NCI-H460 (cell line): ENCODE measurements at places on chromosomes 4 and X.

DNA sequence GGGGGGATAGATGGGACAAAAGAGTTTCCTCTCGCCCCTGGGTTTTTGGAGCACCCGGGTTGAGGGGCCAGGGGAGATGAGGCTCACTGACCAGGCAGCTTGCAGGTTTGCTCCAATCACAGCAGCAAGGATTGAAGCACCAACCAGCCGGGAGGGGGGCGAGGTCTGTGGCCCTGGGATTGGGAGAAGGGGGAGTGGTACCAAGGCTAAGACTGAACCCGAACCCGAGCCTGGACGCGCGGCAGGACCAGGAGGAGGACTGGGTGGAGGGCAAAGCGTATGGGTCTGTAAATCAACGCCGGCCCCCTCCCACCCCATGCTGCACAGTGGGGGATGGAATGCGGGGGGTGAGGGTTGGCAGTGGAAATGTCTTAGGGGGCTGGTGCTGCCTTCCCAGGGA lies 3.5 kb downstream of the SOX3 start:
- no peak for DNase-seq

DNA sequence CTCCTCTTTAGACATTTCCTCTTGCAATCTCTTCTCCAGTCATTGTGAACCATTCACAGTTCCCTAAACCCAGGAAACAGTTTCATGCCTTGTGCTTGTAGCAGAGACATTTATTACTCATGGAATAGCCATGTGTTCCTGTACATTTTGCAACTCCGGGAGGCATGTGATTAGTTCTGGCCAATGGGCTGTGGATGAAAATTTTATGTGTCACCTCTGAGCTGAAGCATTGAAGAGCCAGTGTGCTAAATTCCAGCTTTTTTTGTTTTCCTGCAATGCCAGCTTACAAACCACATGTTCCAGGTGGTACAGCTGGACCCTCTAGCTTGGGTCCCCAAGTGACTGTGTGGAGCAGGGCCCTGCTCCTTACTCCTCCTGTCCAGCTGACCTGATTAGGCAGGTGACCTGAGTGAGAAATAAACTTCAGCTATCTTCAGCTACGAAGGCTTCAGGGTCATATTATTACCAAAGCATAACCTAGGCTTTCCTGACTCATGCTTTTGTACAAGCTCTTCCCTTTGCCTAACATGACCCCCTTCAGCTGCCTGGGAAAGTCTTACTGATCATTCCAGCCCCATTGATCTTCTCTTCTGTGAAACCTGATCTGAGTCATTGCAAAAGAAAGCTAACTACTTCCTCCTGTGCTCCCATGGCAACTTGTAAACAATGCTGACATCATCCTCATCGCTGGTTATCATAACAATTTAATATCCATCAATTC lies 200.4 kb downstream of the PTTG2 start:
- DNase-seq: peak; percentile 59

DNA sequence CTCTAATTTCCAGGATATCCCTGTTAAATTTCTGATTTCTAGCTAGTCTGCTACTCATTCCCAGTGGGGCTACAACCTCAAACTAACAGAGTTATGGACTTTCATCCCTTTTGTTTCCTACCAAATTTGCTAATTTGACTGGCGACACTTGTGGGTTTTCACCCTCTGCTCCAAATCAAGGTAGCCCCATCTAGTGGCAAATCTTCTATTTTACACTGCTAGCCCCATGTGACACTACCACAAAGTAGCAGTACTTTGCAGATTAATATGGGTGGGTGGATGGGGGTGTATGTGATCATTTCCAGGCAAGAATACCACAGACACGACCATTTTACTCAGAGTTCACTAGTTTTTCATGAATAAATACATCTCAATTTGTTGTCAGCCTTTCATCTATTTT lies 150.3 kb downstream of the MSL3 start:
- no peak for DNase-seq

DNA sequence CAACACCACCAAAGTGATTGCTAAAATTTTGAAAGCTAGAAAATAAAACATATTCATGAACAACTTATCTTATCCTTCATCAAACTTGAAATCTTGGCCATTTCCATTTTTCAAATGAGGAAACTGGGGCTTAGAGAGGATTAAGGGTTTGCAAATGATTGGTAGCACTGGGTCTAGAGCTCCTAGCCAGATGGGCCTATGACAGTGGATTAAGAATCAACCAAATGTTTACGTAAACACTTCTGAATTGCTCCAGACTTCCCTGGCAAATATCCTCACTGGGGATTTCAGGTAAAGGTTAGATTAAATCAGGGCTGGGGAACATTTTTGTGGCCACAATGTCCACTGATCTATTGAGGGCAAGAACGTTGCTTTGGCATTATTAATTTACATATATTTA lies 241.2 kb downstream of the ANK2 start:
- DNase-seq: no peak
